A549 treated with CORT108297 at 1 μM for 4 hours (cell line): ENCODE measurements at places on chromosomes 6 and 20. TPM values are rescaled to one million over a fixed set of nuclear protein-coding genes. Genes with fewer than 3 reads are reported as not detected.

Gene ME1
- 36.6 to 48.4 TPM (median 39.8 TPM) in 5 replicates for total RNA-seq

Gene TRIM31
- total RNA-seq, result 1.0 to 1.8 TPM (median 1.3 TPM) in 5 replicates

Gene MOG
- total RNA-seq, result not detected in 5 replicates

Gene PI16
- 0.06 TPM in 1 of 5 replicates, not detected in the others for total RNA-seq

Gene SCRT2
- not detected in 5 replicates for total RNA-seq

Gene PKIB
- total RNA-seq, result 0.50 to 1.2 TPM (median 0.78 TPM) in 5 replicates

Gene BMP2
- 0.43 to 0.69 TPM (median 0.55 TPM) in 5 replicates for total RNA-seq

Gene FAM135A
- 9.6 to 12.3 TPM (median 10.7 TPM) in 5 replicates for total RNA-seq

Gene ANGPT4
- 0.01 to 0.04 TPM (median 0.02 TPM) in 4 of 5 replicates, not detected in the other for total RNA-seq

Gene SLC22A23
- total RNA-seq, result 7.9 to 10.6 TPM (median 9.9 TPM) in 5 replicates

Gene HLA-DOA
- total RNA-seq, result 0.14 TPM in 1 of 5 replicates, not detected in the others

Gene COX4I2
- total RNA-seq, result not detected in 5 replicates

Gene SPEF1
- 1.7 to 2.5 TPM (median 2.0 TPM) in 5 replicates for total RNA-seq

Gene CHMP4B
- total RNA-seq, result 163 to 184 TPM (median 178 TPM) in 5 replicates

Gene KPNA5
- 0.79 to 2.1 TPM (median 1.4 TPM) in 5 replicates for total RNA-seq

Gene VWA7
- total RNA-seq, result 1.5 to 2.0 TPM (median 1.8 TPM) in 5 replicates

Gene SLC35F1
- total RNA-seq, result not detected in 5 replicates

Gene B3GALT4
- 0.42 to 0.93 TPM (median 0.72 TPM) in 5 replicates for total RNA-seq

Gene BMP6
- 13.6 to 21.2 TPM (median 19.1 TPM) in 5 replicates for total RNA-seq

Gene STK38
- total RNA-seq, result 16.7 to 21.4 TPM (median 18.3 TPM) in 5 replicates

Gene TNXB
- 0.32 to 0.72 TPM (median 0.56 TPM) in 5 replicates for total RNA-seq

Gene NAA20
- total RNA-seq, result 140 to 162 TPM (median 142 TPM) in 5 replicates

Gene HLA-A
- total RNA-seq, result 118 to 157 TPM (median 147 TPM) in 5 replicates

Gene DZANK1
- 2.7 to 3.0 TPM (median 2.8 TPM) in 5 replicates for total RNA-seq

Gene FAM50B
- total RNA-seq, result 4.1 to 6.5 TPM (median 6.0 TPM) in 5 replicates

Gene HFE
- 8.8 to 14.2 TPM (median 12.5 TPM) in 5 replicates for total RNA-seq

Gene HSPA1L
- total RNA-seq, result 1.5 to 2.2 TPM (median 1.8 TPM) in 5 replicates

Gene FAM83B
- 0.03 to 0.09 TPM (median 0.03 TPM) in 5 replicates for total RNA-seq

Gene GCNT2
- 5.8 to 8.5 TPM (median 6.4 TPM) in 5 replicates for total RNA-seq

Gene NQO2
- 57.8 to 85.9 TPM (median 81.6 TPM) in 5 replicates for total RNA-seq

Gene UNC5CL
- 0.34 to 0.52 TPM (median 0.45 TPM) in 5 replicates for total RNA-seq
